Activated naive CD4-positive, alpha-beta T cell treated with anti-CD3 and anti-CD28 coated beads, Interleukin-2, amount 50 U/mL, for 16 hours (primary cell): ENCODE measurements at places on chromosomes 3 and 15.

- DNase-seq: no peak
Observed at GRCh38 chr3:189108067-189108466, 63.7 kb upstream of the TPRG1 start.

GRCh38 chr15:66701422-66702034, 508 bp upstream of the SMAD6 start:
- peak; percentile 29 for DNase-seq

GRCh38 chr3:72901840-72902239, 14.0 kb downstream of the GXYLT2 start:
- no peak for DNase-seq

DNA sequence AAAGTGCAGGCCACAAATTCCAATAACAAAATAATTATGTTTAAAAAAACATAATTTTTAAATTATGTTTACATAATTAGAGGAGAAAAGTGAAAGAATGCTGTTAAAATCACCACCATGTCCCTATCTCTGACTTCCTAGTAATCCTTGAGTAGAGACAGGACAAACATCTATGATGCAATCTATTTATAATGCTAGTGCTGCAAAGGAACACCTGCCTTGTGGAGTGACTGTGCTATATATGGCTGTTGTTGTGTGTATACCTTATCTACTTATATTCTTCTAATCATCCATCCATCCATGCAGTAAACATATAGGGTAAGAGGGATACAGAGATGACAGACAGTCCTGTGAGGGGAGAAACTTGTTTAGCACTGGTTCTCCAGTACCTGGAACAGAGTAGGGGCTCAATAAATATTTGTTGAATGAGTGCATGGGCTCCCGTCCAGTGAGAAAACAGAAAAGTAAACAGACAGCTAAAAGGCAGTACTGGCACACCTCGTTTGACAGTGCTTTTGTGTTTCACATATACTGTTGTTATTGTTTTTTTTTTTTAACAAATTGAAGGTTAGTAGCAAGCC, 229.3 kb upstream of the UBE2E1 start:
- DNase-seq: no peak

GRCh38 chr3:188400494-188401243, 246.7 kb downstream of the LPP start:
- no peak for DNase-seq

DNA sequence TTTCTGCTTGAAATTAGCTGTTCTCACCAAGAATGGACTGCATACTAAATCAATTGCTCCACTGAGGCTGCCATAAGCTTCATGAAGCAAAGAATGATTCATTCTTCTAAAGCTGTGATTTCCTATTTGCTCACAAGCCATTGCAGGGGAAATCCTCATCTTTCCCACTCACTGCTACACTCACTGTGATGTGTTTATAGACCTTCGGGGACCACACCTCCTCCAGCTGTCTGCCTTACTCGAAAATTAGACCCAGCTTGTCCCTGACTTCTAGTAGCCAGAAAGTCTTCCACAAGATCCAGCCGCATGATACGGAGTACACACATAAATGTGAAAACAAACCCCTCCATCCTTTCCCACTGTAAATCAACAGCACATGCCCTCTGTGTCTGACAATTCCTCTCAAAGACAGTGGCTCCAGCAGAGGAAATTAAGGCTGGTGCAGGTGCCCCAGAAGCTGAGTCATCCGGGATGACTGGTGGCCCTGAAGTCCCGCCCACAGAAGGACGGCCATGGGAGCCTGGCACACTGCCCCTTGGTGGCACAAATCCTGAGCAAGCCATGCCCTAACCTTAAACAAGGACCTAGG, 172.0 kb downstream of the STT3B start:
- DNase-seq: no peak

DNA sequence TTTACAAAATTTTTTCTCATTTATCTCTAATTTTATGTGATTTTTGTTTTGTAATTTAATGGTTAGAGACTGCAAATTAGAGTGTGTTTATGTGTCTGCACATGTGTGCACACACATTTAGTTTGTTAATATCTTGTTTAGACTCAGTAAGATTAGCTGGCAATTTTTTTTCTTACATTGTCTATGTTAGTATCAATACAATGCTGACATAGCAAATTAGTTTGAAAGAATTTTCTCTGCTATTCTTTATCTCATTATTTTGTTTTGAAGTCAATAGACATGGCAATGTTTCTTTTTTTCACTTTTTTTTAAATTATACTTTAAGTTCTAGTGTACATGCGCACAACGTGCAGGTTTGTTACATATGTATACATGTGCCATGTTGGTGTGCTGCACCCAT, 1155.0 kb downstream of the ZPLD1 start:
- DNase-seq: no peak
